Stimulated activated CD8-positive, alpha-beta memory T cell treated with anti-CD3 and anti-CD28 coated beads, Interleukin-15, amount 100 ng/mL, for 24 hours (primary cell): ENCODE measurements at places on chromosomes 2 and 18.

DNA sequence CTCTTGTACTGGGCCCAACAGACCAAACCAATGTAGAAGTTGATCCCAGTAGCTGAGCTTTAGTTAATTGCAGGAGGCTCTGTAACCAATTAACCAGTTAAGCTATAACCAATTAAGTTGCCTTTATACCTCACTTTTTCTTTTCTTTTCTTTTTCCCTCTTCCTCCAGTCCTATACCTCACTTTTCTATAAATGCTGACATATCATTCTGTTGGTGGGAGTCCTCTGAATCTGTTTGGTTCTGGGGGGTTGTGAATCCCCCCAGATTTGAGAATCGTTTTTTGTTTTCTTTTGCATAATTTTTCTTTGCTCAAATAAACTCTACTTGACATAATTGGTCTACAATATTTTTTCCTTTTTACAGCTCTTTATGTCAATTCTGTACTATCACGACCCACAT is 38.1 kb upstream of the ACMSD start:
- no peak for DNase-seq

DNA sequence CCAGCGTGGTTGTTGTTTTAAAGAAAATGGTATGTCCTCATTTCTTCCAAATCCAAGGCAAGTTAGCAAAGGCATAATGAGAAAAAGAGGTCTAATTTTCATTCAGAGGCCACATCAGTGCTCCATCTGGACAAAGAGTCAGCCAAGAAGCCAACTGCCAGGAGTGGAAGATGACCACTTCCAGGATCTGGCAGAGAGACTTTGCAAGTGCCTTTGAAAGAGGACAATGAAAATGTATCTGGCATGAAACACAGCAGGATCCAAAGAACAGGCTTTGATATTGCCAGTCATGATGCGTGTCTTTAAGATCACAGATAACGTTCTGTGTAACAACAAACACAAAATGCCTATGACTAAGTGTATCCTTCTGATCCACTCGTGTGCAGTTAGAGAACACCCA is 82.8 kb downstream of the AFF3 start:
- DNase-seq, result no peak

GRCh38 chr2:109218792-109219126 is 89.8 kb downstream of the SH3RF3 start:
- no peak for DNase-seq

DNA sequence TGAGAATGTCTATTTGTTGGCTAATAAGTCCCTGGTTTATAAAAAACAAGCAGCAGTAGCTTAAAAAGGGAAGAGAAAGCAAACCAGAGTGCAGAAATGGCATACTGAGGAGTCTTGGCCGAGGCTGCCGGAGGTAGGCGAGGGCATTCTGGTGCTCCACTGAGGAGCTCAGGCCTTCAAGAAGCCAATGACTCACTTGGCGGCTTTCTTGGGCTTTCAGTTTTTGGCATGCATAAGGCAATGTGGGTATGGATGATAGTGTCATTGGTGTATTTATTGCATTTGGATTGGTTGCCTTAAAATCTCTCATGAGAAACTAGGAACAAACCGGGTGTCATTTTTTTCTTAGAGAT is 119.6 kb upstream of the ARL5A start:
- no peak for DNase-seq

DNA sequence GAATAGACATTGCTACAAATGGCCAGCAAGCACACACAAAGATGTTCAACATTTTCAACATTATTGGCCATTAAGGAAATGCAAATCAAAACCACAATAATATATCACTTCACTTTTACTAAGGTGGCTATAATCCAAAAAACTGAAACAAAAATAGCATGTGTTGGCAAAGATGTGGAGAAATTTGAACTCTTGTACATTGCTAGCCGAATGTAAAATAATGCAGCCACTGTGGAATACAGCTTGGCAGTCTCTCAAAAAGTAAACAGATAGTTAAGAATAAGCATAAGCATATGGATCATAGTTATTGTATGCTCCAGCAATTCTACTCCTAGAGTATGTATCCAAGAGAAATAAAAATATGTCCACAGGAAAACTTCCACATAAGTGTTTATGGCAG is 192.5 kb downstream of the EN1 start:
- DNase-seq, result no peak
